ENCODE measurements at places on chromosomes 7 and 10.

GRCh38 chr7:80707318-80707717, 68.9 kb downstream of the CD36 start:
- no peak for DNase-seq

GRCh38 chr7:105815576-105815975, 60.8 kb downstream of the ATXN7L1 start:
- DNase-seq = no peak

GRCh38 chr7:74023092-74023536, 4.9 kb upstream of the ELN start:
- DNase-seq = peak; percentile 55

- no peak for DNase-seq
These were observed 119.8 kb downstream of the NKX6-2 start for GRCh38 chr10:132665946-132666704.

GRCh38 chr10:94155722-94156271, 162.1 kb downstream of the PLCE1 start:
- DNase-seq = peak; percentile 15

- peak; percentile 71 for DNase-seq
These were observed 558.2 kb upstream of the PFKP start for GRCh38 chr10:2509081-2509531.

DNA sequence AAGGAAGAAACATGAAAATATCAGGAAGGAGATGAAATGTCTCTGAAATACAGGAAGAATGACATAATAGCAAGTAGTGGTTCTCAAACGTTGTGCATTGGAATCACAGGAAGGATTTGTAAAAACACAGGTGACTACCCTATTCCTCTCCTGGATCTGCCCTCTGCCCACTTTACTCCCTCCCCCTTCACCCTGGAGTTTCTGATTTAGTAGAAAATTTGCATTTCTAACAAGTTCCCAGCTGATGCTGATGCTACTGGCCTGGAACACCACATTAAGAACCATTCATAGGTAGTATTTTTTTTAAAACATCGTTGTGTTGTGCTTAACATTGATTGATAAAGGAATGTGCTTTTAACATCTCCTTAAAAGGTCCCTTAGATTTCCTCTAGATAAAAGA, 130.9 kb downstream of the PHF14 start:
- DNase-seq = no peak

Data from umbilical cord (tissue), 2 donors.